ENCODE measurements at places on chromosomes 13 and 19. TPM values are rescaled to one million over a fixed set of nuclear protein-coding genes. Genes with fewer than 3 reads are reported as not detected.

Gene FAM124A
- total RNA-seq, result 9.6 TPM

DNA sequence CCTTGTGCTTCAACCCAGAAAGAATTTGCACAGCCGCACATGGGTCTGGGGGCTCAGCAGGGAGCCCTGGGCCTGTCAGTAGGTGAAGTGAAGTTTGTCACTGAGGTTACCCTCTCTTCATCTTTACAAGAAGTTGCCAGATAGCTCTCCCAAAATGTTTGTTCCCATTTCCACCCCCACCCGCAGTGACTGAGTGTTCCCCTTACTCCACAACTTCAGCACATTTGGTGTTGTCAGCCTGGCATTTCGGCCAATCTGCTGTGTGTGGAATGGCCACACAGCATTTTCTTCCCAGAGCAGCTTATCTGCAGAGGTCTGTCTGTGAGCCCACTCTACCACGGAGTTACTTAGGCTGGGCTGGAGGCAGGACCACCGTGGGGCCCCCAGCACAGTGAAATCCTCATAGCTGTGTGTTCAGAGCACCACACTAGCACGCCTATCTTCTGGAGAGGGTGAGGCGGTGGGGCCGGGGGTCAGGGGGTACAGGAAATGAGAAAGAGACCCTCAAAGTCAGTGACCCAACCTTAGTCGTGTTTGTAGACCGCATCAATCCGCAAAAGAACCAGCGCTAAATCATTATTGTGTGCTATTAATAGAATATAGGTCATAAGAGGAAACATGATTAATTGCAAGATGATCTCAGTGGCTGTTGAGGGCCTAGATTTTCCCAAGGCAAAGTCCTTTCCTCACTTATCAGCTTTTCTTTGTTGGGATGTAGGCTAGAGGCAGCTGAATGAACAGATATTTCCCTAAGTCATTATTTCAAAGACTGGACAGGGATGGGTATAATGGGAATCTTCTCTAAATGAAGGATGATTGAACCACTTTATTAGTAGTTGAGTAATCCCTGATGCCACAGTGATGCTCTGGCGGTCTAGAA lies 116.0 kb downstream of the SIPA1L3 start:
- no peak for DNase-seq

DNA sequence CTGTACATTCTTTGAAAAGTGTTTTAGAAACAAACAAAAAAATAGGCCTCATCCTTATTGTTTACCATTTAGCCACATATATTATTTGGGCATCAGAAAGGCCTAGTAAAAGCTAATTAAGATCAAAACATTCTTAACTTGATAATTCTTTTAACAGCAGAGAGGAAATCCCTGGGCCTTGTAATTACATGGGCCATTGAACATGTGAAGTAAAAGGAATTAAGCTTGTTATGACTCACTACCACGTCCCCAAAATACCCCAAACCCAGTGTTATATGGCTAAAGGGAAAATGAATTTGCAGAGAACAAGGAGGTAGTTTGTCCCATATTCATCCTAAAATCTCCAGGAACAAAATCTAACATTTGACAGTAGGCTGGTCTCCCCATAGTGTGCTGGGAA lies 439.8 kb downstream of the ITGBL1 start:
- no peak for DNase-seq

Gene KLK3
- not detected for total RNA-seq

DNA sequence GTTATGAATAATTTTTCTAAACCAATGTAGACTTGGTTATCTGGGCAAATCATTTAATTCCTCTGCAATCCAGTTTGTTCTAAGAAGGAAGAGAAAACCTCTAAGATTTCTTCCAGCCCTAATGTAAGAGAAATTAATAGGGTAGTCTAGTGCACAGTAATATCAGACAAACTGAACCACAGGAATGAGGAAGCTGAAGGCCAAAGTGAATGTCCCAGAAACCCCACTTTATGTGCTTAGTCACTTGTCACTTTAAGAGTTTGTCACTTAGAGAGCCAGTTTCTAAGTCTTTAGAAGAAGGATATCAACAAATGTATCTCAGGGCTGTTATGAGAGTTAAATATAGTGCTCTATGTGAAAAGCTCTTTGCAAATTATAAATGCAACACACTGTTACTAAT lies 750.6 kb downstream of the DIAPH3 start:
- no peak for DNase-seq

GRCh38 chr13:59201841-59202240 lies 961.9 kb downstream of the DIAPH3 start:
- no peak for DNase-seq

DNA sequence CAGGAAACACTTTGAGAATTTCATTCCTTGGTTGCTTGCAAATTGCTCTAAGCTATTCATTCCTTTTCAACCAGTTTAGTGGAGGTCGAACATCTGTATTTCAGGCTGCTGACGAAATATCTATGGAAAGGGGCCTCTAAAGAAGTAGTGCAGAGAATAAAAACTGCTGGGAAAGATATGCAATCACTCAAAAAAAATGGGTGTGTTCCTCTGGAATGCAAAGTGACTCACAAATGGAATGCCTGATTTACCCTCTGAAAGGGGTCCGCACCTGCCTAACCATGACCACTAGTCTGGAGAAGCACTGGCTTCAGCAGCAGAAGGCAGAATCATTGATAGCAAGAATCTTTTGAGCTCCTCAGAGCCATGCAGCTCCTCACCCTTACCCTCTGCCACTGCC lies 129.4 kb downstream of the PCDH9 start:
- DNase-seq, result no peak

DNA sequence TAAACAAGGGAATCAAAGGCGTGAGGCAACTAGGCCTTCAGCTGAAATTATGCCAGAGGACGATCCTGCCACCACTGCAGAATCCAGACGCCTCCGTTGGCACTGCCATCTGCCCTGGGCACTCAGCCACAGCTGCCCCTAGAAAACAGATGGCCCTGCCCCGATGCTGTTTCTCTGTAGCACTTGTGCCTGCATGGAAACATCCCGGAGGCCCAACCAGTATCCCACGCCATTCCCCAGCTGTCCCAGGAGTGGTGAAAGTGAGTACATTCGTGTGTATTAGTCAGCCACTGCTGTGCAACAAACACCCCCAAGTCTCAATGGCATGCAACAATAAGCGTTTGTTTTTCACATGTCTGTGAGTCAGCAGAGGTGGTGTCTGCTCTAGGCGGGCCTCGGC lies 8.9 kb upstream of the CRTC1 start:
- peak; percentile 65 for DNase-seq

GRCh38 chr13:98475522-98475921 lies 101.4 kb downstream of the STK24 start:
- no peak for DNase-seq

GRCh38 chr19:48479686-48480085 lies 10.5 kb downstream of the CYTH2 start:
- no peak for DNase-seq
